ENCODE measurements at places on chromosomes 4 and X.

DNA sequence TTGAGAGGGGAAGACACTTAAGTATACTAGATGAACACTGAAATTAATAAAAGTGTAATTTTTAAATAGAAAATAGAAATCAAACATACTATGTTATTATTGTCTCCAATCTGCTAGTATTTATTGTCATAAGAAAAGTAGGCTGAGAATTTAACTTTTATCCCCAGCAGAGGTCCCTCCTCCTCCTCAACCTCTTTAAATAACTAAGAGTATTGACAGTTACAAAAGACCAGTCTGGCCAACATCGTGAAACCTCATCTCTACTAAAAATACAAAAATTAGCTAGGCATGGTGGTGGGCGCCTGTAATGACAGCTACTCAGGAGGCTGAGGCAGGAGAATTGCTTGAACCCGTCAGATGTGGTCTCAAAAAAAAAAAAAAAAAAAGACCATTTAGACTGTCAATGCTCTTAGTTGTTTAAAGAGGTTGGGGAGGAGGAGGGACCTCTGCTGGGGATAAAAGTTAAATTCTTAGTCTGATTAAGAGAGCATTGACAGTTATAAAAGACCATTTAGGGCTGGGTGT, 4.2 kb downstream of the SLC30A9 start:
- no peak for DNase-seq

GRCh38 chr4:157978680-157979361, 194.0 kb downstream of the GASK1B start:
- peak; percentile 87 for DNase-seq

GRCh38 chr4:152161676-152162330, 374.1 kb downstream of the FBXW7 start:
- no peak for DNase-seq

GRCh38 chrX:1263600-1263999, 5.0 kb upstream of the CSF2RA start:
- DNase-seq, result no peak

DNA sequence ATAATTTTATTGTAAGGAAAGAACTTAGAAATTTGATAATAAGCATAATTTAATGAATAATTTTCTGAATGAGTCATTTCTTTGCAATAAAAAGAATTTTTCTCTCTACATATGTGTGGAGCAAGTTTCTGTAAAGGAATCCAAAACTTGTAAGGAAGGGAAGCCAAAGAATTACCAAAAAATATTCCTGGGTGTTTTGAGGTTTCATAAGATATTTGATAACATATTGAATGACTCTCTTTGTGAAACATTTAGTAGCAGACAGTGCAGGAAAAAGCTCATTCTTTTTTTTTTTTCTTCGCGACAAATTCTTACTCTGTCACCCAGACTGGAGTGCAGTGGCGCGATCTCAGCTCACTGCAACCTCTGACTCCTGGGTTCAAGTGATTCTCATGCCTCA, 469.0 kb upstream of the MAGEB2 start:
- DNase-seq, result no peak

GRCh38 chr4:26782830-26783202, 77.8 kb upstream of the STIM2 start:
- no peak for DNase-seq

- no peak for DNase-seq
These were observed 414.6 kb upstream of the HS3ST1 start for GRCh38 chr4:11843340-11843739.

DNA sequence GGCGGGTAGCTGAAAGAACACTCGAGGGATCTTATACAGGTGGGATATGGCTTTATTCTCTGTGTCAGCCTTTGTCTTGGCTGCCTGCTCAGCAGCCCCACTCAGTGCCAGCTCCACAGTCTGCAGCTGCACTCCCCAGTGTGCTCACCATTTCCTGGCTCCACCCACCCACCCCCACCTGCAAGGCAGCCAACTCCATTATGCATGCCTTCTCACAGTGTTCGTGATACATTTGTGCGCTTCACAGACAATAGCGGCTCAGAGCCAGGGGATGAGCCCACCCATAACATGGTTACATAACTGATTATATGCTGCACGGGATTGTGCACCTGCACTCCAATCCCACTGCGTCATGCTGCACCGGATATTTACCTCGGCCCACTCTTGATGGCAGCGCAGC, 8.8 kb upstream of the TMEM128 start:
- no peak for DNase-seq

DNA sequence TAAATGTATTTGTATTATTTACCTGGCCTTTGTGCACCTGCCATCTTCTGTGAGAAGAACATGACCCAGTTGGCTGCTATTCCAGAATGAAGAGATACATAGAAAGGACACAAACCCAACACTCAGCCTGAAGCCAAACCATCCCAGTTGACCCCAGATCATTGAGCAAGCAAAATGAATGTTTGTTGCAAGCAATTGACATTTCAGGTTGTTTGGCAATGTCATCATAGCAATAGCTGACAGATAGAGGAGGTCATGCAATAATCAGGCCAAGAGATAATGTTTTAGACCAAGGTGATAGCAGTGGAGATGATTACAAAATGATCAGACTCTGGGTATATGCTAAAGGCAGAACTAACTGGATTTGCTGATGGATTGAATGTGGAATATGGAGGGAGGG, 71.2 kb upstream of the TMEM164 start:
- no peak for DNase-seq

DNA sequence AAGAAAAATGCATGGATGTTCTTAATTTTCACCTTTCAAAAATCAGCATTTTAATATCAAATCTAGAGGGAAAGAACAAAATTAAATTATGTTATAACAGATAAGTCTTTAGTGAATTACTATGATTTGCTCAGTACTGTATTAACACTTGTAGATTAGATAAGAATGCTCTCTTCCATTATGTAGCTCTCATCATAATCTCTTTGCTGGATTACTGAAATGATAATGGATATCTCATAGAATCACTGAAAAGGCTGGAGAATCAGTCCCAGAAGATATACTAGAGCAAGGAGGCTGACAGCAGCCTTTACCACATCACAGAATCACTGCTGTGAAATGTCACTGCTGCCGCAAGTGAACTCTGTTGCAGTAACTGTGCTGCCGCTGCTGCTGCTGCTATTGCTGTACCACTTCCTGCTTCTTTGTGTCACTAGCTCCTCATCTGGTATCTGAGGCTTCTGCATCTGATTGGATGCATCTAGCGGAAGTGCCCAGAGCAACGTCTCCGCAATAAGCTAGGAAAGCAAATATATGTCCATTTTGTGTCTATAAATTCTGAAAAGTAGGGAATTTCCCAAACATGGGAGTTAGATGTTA, 738.2 kb downstream of the ADGRL3 start:
- DNase-seq, result no peak

DNA sequence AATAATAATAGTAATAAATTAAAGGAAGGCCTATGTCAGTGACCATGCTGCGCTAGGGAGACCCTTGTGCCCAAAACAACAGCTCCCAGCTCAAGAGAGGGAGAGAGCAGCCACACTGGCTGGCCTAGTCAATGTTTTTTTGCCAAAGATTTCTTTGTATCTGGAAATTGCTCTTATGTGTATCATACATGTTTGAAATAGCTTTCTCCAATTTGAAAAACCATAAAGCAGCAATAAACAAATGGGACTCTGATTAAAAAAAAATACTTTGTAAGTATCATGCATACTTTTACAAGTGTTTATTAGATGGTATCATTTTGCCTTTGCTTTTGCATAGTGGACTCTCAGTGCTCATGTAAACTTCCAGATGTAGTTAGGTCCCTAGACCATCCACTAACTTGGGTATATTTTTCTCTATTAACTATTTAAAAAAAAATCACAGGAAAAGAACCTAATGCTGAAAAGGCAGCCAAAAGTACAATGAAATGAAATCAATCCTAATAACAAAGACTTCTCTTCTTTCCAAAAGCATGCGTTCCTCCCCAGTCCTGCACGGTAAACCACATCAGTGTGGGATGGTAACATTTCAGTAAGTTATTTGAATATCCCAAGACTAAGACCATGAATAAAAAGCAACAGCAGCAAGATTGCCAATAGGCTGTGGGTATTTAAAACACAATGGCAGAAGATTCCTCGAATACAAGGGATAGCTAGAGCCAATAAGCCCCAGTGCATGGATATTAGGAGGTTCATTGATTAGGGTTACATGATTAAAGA, 117.6 kb downstream of the PALLD start:
- DNase-seq, result no peak

DNA sequence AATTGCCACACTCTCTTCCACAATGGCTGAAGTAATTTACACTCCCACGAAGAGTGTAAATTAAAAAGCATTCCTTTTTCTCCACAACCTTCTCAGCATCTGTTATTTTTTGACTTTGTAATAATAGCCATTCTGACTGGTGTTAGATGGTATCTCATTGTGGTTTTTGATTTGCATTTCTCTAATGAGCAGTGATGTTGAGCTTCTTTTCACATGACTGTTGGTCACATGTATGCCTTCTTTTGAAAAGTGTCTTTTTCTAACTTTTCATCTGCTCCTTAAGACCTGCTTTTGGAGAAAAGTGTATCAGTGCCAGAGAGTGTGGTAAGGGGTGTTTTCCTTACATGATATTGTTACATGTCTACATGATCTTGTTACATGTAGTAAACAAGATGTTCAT, 25.7 kb downstream of the GUCY1A1 start:
- no peak for DNase-seq

DNA sequence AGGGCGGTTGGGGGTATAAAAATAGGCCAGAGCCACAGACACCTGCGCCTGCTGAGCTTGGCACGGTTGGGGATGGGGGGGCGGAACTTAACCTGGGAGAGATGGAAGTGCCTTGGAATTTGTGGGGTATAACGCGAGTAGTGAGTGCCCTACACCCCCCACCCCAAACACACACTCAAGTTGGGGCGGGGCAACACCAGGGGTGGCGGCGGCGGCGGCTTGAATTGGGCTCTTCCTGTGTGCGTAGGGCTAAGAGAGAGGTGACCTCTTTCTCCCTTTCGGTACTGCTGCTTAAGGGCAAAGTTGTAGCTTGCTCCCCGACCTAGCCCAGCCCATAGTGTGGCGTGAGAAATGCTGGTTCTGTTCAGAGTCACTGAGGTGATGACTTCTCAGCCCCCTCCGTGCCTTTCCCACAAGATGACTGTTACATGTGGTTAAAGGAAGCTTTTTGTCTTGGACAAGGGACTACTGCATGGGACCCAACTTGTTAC, 839 bp downstream of the STK26 start:
- DNase-seq, result no peak

GRCh38 chrX:95953564-95953963, 731.1 kb upstream of the DIAPH2 start:
- DNase-seq, result no peak

GRCh38 chrX:11867610-11868345, 109.7 kb downstream of the MSL3 start:
- DNase-seq, result no peak

DNA sequence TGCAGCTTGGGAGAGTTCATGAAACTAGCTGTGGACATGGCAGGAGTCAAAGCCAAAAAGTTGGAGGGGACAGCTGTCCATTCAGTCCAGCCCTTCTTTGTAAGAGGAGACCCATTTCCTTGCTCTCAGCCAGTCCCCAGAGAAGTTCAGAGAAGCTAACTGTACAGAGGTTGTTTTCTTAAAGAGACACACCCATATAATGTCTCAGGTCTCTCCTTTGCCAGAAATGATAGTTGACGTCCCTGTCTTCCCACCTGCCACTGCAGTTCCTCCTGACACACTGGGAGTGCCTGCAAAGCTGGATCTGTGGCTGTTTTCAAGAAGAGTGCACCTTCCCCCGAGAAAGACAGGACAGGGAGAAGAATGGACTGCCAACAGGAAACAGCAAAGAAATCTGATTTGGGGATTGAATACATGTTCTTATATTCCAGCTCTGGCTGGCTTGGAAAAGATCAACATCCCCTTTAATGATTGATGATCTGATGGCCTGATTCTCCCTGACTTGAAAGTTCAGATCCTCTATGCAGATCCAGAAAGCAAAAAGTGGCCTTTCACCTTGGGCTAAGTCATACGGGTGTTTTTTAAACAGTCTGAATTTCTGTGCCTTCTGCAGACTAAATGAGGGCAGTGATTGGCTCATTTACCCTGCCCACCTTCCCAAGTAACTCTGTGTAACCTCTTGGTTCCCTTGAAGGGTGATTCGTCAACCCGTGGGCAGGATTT, 87.2 kb downstream of the MAOA start:
- no peak for DNase-seq

GRCh38 chr4:174553031-174553430, 30.7 kb upstream of the HPGD start:
- DNase-seq, result no peak

DNA sequence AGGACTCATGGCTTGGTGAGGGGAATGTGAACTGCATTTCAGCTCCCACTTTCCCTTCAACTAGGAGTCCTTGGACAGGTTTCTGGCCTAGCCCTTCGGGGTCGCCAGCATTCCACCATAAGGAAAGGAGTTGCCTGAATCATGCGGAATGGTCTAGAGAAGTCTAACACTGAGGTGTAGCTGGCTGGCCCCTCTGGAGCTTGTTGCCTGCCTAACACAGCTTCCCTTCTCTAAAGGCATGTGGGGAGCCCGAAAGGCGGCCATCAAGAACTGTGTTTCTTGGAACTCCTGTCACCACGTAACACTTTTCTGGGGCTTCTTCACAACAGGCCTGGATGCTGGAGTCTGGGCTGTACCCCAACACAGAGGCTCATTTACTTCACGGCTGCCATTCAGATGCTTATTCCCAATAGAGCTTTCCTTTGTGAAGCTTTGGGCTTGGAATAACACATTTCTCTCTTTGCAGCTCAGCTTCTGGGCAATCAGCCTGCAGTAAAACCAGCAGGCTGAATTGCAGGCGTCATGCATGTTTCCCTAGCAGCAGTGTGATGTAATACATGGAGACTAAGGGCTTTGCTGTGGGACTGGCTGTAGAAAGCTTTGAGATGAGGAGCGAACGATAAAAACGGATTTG, 5.4 kb downstream of the GABRQ start:
- DNase-seq, result no peak

GRCh38 chr4:123017078-123017477, 94.7 kb upstream of the NUDT6 start:
- DNase-seq, result no peak

DNA sequence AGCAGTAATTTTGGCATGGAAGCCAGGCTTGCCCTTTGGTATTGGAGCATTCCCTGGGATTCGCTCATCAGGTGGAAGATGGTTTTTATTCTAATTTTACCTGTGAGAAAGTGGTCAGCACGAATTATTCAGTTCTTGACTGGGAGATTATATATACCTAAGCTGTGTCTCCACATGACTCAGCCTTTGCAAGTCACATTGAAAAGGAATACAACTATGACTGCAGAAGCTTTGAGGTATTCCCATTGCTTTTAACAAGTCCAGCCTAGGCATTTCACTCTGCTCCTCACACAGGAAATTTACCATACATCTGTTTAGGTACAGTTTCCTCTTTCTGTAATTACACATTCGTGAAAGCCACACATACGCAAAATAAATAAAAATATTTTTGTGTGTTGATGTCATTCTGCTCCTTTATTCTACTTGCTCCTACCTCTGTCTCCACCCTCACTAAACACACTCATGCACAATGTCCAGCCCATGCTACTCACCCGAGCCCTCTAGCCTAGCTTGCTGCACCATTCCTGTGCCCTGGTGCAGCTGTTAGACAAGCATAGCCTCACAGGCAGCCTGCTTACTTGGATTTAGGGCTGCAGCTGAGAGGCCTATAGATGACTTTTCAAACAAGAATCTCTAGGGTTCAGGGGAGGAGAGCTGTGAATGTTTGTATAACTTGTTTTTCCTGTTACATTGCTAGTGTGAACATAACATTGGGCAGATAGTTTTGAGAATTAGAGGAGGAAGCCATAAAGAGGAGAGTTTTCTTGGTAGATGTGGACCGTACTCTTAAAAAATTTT, 504.4 kb upstream of the FAT1 start:
- DNase-seq, result no peak
